ENCODE measurements at places on chromosomes 7 and 10.

DNA sequence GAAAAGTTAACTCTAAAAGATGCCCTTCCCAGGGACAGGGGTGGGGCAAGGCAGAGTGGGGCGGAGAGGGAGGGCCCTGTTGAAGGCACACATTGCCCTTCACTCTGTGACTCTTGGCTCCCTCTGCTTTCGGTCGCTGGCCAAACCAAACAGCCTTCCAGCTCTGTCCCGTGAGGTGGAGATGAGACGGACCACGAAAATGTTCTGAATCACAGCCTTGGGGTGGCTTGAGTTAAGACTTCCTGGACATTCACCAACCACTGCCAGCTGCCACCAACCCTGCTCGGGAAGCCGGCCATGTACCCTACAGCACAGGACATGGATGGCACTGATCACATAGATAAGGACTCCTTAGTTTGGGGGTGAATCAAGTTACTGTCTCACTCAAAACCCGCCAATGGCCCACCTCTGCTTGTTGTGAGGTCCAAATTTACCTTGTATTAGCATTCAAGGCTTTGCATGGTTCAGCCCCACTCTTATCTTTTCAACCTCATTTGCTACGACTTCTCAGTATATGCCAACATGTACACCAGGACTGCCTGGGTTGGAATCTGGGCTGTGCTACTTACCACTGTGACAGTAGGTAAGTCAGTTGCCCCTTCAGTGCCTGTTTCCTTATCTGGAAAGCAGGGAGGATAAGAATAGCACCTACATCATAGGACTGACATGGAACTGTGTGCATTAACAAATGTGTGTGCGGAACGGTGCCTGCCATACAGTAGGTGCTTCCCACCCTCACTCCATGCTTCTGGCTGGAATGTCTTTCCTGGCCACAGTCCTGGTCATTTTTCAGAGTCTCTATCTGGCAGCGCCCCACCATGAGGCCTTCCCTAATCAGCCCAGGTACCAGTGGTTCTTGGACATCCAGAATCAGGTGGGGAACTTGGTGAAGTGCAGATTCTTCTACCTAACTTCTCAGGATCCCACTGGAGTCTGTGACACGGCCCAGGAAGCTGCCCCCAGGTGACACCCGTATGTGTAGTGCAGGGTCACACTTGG, 28.0 kb downstream of the ITPRIP start:
- H3K36me3 ChIP-seq = no peaks in the 10 kb centered on the region
- DNase-seq = no peak
- H3K27ac ChIP-seq = no peak overlapping the region

DNA sequence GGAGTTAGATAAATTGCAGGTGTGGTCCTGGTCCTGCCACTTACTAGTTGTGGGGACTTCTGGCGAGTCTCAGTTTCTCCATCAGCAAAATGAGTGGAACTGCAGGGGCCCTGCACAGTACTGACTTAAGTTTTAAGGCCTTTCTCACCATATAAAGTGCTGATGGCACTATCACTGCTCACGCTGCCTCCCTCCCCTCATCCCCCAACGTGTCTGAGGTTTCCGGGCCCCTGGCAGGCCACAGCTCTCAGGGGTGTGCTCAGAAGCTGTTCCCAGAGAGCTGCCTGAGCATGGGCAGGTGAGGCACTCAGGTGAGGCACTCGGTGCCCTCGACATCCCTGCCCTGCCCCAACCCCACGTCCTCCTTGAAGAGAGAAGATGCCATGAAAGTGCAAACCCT, 74.2 kb downstream of the VOPP1 start:
- no peaks in the 10 kb centered on the region for H3K36me3 ChIP-seq
- no peak for DNase-seq
- no peak overlapping the region for H3K27ac ChIP-seq

- H3K4me3 ChIP-seq = no peak overlapping the region
- H3K4me1 ChIP-seq = peaks cover 13% of the 10 kb centered on the region
- no peak overlapping the region for H3K27ac ChIP-seq
- H3K27me3 ChIP-seq = no peaks in the 10 kb centered on the region
Observed at GRCh38 chr7:71348821-71349681, 217.1 kb downstream of the GALNT17 start.

GRCh38 chr7:147062897-147063296, 946.3 kb downstream of the CNTNAP2 start:
- no peaks in the 10 kb centered on the region for H3K27me3 ChIP-seq
- H3K27ac ChIP-seq = no peak overlapping the region
- no peak for DNase-seq
- no peak overlapping the region for H3K4me3 ChIP-seq
- H3K4me1 ChIP-seq = no peaks in the 10 kb centered on the region

GRCh38 chr7:47303695-47304453, 278.0 kb downstream of the TNS3 start:
- H3K27me3 ChIP-seq = no peaks in the 10 kb centered on the region
- DNase-seq = no peak
- peaks cover 3% of the 10 kb centered on the region for H3K4me1 ChIP-seq
- H3K27ac ChIP-seq = no peak overlapping the region
- no peak overlapping the region for H3K4me3 ChIP-seq
- H3K36me3 ChIP-seq = no peaks in the 10 kb centered on the region

GRCh38 chr7:53111031-53111430, 75.6 kb downstream of the POM121L12 start:
- no peak overlapping the region for H3K27ac ChIP-seq
- H3K4me3 ChIP-seq = no peak overlapping the region
- H3K27me3 ChIP-seq = no peaks in the 10 kb centered on the region
- H3K36me3 ChIP-seq = no peaks in the 10 kb centered on the region

DNA sequence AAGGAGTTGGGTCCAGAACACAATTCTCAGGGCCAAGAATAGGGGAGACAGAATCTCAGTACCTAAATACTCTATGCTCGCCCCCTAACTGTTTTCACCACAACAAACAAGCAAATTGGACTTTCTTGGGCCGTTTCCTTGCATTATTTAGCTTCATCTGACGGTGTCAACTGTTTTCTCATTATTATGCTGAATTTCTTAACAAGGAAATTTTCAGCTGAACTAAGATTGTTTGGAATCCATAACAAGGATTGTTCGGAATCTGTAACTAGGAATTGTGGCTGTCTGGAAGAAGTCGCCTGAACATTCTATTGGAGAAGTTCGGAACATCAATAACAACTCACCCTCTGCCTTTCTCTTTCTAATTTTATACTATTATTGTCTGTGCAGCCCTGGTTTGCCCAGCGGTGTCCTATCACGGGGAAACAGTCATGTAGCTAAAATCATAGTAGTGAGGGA, 15.5 kb upstream of the DLX6 start:
- no peak overlapping the region for H3K4me3 ChIP-seq
- no peak for DNase-seq
- peaks cover 100% of the 10 kb centered on the region for H3K27me3 ChIP-seq
- H3K27ac ChIP-seq = no peak overlapping the region
- H3K36me3 ChIP-seq = no peaks in the 10 kb centered on the region

GRCh38 chr7:34357068-34357467, 300.9 kb upstream of the NPSR1 start:
- no peak for DNase-seq
- no peaks in the 10 kb centered on the region for H3K36me3 ChIP-seq
- no peaks in the 10 kb centered on the region for H3K27me3 ChIP-seq
- H3K27ac ChIP-seq = no peak overlapping the region
- H3K4me1 ChIP-seq = peaks cover 6% of the 10 kb centered on the region

GRCh38 chr7:143434660-143435059, 8.6 kb upstream of the TAS2R60 start:
- no peak for DNase-seq
- H3K36me3 ChIP-seq = no peaks in the 10 kb centered on the region
- no peak overlapping the region for H3K4me3 ChIP-seq
- H3K27me3 ChIP-seq = no peaks in the 10 kb centered on the region

GRCh38 chr7:89401690-89402089, 606.2 kb upstream of the TEX47 start:
- no peak for DNase-seq
- no peaks in the 10 kb centered on the region for H3K36me3 ChIP-seq
- H3K4me3 ChIP-seq = no peak overlapping the region
- no peak overlapping the region for H3K27ac ChIP-seq

DNA sequence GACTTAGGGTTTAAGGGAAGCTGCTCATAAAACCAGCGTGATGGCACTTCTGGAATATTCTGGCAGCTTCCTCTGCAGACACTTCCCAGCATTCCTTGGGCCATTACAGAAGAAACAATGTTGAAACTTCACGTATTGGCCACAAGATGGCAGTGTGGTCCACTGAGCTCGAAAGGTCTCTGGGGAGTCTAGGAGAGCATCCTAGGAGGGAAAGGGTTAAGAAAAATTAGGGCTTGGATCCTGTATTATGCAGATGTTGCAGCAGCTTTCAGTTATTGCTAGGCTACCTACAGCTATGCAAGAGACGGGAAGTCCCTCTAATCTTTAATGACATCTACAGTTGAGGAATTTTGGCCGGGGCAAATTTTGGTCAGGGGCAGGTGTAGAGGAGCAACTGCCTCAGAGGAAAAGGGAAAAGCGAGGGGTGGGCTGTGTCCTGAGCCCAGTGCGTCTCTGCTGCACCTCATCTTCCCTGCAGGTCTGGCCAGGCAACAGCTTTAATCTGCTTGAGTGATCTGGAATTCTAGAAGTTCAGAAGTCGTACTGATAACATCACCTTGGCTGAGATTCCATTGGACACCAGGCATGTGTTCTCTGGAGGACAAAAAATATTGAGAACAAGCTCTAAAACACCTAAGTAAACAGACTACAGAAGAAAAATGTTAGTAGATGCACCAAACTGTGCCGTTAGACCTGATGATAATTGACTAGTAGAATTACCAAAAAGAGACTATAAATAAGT, 220.8 kb upstream of the PRSS58 start:
- DNase-seq = peak; percentile 33
- H3K36me3 ChIP-seq = no peaks in the 10 kb centered on the region
- no peak overlapping the region for H3K27ac ChIP-seq
- H3K4me3 ChIP-seq = no peak overlapping the region
- H3K4me1 ChIP-seq = no peaks in the 10 kb centered on the region

- H3K4me3 ChIP-seq = no peak overlapping the region
- H3K27ac ChIP-seq = no peak overlapping the region
- no peaks in the 10 kb centered on the region for H3K4me1 ChIP-seq
- no peaks in the 10 kb centered on the region for H3K27me3 ChIP-seq
- no peaks in the 10 kb centered on the region for H3K36me3 ChIP-seq
Observed at GRCh38 chr10:18703521-18703920, 44.3 kb downstream of the ARL5B start.

DNA sequence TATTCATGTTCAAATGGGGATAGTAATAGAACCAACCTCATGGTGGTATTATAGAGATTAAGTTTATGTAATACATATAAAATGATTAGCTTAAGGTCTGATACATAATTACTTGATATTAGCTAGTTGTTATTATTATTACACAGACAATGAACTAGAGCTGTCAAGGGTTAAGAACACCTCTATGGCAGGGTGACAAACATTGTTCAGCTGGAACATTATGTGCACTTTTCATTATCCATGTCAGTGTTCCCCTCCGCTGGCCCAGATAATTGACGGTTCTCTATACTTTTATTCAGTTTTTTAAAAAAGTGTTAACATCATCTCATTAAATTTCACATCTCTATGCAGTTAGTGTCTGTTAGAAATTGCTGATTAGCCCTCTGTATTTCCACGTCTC, 142.1 kb downstream of the CDK14 start:
- peaks cover under 1% of the 10 kb centered on the region for H3K4me1 ChIP-seq
- no peaks in the 10 kb centered on the region for H3K27me3 ChIP-seq
- DNase-seq = no peak
- no peak overlapping the region for H3K4me3 ChIP-seq
- no peaks in the 10 kb centered on the region for H3K36me3 ChIP-seq

DNA sequence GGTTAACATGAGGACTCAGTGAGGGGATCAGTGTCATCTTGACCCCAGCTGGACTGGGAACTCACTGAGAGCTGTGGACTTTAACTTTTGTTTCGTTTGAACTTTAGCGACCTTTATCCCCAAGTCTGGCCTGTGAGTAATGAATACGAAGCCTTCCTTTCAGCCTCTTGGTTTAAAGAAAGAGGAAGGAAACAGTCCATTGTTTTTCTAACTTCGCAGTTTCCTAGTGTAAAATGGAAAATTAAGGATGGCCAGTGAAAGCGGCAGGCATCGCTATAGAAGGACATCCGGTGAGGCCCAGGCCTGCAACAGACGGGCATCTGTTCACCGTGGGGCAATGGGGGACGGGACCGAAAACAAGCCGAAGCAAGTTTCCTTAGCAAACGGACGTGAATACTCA, 44.1 kb upstream of the ADO start:
- peaks cover 7% of the 10 kb centered on the region for H3K4me1 ChIP-seq
- H3K27ac ChIP-seq = no peak overlapping the region
- H3K27me3 ChIP-seq = no peaks in the 10 kb centered on the region
- DNase-seq = peak; percentile 37

DNA sequence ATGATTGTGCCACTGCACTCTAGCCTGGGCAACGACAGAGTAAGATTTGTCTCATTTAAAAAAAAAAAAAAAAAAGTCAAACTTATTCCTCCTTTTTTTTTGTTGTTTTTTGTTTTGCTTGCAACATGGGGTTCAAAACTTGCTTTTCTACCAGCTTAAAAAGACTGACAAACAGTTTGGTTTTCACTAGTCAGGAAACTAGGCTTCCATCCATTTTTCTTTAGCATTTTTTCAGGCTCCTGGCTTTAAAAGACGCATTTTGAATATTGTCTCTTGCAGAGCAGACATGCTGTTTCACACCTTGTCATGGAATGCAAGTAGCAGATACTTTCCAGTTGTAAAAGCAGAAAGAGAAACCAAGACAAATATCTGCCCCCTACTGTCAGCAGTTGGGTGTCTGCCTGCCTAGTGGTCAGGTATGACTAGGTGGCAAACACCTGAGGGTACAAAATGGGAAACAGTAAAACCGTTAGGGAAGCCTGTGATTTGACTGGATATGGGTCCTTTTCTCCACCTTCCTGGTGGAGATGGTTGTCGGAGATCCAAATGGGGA, 139.9 kb downstream of the CCDC71L start:
- H3K4me3 ChIP-seq = no peak overlapping the region
- no peaks in the 10 kb centered on the region for H3K4me1 ChIP-seq
- no peak overlapping the region for H3K27ac ChIP-seq
- no peaks in the 10 kb centered on the region for H3K27me3 ChIP-seq
- no peak for DNase-seq

DNA sequence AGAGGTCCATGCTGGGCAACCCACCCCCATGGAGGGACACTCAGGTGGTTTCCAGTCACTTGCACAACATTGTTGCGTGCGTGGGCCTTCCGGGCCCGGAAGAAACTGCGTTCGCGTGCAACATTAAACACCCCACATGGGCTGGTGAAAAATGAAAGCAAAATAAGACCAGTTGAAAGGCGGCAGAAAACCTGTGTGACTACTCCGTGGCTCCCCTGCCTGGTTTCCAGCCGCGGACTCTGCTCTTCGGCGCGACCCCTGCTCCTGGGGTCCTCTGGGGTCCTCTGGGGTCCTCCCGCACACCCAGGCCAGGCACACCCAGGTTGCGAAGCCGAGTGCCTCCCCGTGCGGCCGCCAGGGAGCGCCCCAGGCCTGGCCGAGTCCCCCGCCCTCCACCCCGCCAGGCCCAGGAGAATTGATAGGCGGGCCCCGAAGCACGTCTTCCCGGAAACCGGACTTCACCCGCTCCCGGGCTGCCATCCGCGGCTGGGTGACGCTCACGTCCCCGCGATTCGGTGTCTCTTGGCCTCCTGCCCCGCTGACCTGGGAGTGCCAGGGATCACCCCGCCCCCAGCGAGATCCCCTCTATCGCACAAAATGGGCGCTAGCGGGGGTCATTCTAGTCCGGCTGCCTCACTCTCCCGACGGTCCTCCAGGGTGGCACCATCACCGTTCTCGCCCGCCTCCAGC, 1.9 kb upstream of the SH2D4B start:
- no peak overlapping the region for H3K4me3 ChIP-seq
- H3K27me3 ChIP-seq = peaks cover 3% of the 10 kb centered on the region
- peaks cover 15% of the 10 kb centered on the region for H3K4me1 ChIP-seq

Measured in neural progenitor cell (in vitro differentiated cells).